GM12864 (cell line): ENCODE measurements at places on chromosomes 1 and 21.

- no peak for DNase-seq
These were observed 16.9 kb upstream of the PWP2 start for GRCh38 chr21:44090325-44090724.

GRCh38 chr1:7620196-7620595, 150.9 kb upstream of the VAMP3 start:
- no peak for DNase-seq

GRCh38 chr1:117678246-117678977, 72.6 kb downstream of the TENT5C start:
- DNase-seq, result no peak

DNA sequence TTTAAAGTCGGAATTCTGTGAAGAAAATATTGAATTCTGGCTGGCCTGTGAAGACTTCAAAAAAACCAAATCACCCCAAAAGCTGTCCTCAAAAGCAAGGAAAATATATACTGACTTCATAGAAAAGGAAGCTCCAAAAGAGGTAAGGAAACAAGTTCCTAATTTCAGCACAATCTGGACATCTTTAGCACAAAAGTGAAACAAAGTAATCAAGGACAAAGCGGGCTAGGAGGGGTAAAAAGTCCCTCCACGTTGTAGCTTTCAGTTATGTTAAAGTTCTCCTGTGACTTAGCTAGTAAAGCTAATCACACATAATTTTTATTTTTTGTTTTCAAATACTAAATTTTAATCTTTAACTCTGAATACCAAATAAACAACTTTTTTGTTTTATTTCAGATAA, 2.2 kb downstream of the RGS2 start:
- DNase-seq, result no peak

DNA sequence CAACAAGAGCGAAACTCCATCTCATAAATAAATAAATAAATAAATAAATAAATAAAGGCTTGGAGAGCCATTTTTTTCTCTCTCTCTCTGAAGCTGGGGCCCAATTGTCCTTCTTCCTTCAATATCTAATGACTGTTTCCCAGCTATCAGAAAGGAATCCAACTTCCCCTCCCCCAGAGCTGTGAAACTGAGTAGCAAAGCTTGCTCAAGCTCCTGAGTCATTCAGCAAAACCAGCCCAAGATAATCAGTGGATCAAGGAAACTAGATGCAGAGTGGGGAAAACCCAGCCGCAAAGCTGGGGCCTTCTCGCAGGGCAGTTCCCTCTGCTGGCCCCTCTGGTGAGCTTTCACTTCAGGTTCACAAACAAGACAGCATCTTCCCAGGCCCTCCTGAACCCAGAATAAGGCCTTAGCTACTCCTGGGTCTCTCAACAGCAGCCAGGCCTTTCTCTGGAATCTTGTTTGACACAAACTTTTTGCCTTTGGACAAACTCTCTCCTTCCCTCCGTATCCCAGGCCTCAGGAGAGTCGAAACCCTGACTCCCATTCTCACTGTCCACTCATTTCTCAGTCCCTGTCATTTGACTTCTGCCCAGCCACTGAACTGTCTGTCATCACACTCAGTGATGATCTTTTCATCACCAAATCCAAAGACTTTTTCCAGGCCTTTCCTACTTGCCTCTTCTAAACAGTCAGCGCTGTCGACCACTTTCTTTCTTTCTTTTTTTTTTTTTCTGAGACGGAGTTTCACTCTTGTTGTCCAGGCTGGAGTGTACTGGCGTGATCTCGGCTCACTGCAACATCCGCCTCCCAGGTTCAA, 18.0 kb upstream of the PTP4A2 start:
- DNase-seq, result peak; percentile 85

DNA sequence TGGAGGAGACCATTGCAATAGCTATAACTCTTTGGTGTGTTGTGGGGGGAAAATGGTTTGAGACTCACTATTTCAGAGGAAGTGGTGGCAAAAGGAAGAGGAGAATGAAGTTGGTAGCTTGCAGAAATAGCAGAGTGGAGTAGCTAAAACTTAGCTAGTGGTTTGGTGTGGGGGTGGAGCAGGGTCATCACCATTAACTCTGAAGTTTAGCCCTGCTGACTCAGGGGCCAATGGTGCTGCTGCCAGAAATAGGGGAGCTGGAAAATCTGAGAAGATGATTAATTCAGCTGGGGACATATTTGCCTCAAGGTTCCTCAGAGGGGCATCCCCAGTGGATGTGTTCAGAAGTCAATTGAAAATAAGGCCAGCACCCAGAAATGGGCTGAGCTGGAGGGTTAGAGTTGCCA, 65.4 kb downstream of the RUNX1 start:
- DNase-seq, result no peak

DNA sequence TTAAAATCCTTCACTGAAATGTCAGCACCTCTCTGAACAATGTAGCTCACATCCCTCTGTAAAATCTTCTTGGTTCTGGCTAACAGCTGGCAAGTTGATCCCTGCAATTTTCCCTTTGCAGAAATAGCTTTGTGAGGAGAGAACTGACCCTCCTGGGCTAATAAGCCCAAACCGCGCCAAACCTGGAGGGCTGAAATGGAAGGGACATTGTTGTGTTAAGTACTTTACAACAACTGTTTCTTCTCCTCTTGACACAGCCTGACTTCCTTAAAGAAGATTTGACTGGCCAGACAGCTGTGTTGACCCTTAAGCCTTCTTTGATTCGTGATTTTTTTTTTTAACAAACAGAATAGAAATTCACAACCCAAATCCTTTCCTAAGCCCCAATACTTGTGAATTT, 5.7 kb downstream of the LMX1A start:
- DNase-seq, result no peak

DNA sequence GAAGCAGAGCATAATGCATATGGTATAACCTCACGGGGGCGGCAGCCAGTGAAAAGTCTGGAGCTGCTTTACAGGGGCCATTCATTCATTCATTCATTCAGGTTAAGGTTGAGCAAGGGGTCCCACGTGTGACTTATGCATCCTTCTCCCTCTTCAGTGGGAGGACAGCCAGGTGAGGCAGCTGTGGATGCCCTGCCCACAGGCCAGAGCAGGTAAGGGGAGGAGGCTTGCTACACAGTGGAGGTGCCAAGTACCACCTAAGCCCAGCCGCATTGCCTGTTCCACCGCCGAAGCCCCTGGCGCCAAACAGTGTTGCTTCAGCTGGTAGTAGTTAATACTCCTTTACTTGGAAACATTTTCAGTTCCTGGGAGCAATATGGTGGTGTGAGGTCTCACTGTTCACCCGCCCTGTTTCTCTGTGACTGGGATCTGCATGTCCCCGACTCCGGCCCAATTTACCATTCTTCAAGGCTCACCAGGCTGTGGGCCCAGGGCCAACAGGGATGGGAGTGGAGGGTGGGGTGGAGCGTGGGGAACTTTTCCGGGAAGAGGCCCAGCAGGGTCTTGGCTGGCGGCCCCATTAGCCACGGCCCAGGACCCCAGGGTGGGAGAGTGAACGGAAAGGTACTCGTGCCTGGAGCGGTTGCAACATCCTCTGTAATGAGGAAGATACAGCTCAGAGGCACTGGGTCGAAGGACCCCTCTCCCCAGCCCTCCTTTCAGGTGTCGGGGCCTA, 722 bp upstream of the PODN start:
- DNase-seq, result no peak

DNA sequence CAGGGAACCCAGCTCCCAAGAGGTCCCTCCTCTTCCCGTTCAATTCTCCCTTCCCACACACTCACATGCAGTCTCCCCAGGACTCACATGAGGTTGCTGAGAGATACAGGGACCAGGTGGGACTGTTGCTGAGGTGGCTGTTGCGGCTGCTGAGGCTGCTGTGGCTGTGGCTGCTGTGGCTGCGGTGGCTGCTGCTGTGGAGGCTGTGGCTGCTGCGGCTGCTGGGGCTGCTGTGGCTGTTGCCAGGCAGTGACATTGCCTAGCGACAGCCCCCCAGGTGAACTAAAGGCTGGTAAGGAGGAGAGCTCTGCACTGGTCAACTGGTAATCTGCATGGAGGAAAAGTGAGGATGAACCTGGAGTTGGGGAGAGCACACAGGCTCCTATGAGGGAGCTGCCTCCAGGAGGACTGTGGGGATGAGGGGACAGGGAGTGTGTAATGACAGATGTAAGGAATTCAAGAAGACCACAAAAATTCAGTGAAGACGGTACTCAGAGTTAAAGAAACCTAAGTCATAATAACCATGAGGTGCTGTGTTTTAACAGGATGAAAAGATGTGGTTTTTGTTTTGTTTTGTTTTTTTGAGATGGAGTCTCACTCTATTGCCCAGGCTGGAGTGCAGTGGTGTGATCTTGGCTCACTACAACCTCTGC, 31.8 kb downstream of the MEF2D start:
- DNase-seq, result no peak
